Activated CD4-positive, alpha-beta T cell treated with anti-CD3 and anti-CD28 coated beads for 24 hours (primary cell): ENCODE measurements at places on chromosomes 4 and X.

- DNase-seq = no peak
Measured at GRCh38 chr4:150619042-150619441, 37.1 kb downstream of the MAB21L2 start.

DNA sequence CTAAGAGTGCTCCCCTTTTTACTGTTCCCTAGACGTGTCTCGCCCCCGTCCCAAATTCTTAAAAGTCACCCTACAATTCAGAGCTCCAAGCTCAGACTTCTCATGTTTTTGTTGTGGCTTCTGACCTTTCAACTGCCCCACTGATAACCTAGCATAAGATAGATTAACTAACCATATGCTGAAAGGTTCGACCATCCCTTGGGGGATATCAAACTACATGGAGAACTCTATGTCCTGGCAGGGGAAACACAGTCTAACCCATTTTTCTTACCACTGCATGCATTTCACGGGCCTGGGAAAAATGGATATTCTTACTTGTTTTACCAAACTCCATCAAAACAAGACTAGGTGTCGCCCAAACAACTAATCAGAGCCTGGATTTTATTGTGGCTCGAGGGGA is 236.4 kb upstream of the MID1 start:
- DNase-seq = no peak

GRCh38 chr4:159105761-159106243 is 2.9 kb downstream of the RAPGEF2 start:
- no peak for DNase-seq

DNA sequence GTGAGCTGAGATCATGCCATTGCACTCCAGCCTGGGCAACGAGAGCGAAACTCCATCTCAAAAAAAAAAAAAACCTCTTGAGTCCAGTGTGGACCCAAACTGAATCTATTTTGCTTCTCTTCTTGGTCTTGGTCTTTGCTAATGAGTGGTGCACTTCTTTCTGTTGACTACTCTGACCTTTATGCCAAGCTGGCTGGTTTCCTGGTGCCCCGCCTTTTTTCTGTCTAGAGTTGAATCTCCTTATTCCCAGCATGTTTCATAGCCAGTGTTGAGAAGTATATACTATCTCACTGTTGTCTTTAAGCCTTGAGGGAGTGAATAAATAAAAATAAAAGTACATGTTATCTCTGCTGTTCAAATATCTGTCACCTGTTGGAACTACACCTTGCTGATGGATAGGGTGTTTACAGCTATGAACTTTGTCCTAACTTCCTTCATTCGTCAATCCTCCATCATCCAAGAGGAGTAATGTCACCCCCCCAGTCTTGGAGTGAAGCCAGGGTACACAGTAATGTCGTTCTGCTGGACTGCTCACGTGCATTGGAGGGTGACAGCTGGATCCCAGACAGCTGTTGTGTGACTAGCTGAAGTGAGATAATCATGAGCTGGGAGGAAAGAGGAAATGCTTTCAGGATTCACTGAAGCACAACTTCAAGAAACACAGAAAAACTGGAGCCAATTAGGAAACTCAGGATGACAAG is 99.3 kb upstream of the PRKG2 start:
- no peak for DNase-seq

DNA sequence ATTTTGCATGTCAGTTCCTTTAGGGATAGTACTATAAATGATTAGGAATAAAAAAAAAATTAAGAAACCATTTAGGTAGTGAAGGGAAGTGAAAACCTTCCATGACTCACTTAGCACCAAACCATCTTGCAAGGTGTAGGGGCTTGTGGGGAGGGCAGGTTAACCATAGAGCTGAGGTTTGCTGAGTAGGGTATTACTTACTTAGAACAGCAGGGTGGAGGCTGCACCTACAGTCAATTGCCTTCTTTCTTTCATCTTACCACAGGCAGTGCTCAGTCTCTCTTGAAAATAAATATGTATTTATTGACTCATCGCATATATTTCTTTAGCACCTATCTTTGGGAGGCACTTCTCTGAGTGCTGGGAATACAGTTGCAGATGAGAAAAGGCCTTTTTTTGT is 104.9 kb upstream of the GIMD1 start:
- DNase-seq = no peak

DNA sequence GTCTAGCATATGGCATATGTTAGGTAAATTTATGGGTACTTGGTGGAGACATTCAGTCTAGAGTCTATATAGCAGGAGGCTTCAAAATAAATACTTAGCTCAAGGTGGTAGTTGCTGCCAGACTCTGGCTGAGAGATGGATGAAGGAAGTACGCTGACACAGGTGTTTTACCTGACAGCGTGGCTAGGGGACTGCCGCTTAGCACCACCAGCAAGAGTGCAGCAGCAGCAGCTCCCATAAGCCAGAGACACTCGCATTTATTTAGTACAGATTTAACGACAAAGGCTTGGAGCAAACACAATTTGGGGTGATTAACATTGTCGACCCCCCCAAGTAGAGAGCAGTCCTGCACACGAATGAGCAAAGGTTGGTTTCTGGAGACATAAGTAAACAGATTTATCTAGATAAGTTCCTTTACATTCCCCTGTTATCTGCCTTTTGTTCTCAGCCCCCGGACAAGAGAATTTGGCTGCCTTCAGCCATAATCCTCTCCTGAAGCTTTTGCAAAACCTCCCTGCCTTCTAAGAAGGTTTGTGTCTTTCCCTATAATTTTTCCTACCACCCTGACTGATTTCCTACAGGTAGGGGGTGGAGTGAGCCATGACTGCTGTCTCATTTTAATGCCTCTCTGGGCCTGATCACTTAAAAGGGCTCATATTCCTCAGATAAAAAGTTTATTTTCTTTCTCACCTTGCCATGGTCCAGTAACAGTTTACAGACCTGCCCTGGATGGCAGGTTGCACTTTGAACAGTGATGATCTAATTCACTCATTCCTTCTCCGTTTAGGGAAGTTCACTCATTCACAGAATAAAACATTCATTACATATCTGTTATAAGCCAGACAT is 64.6 kb downstream of the RHOH start:
- no peak for DNase-seq

DNA sequence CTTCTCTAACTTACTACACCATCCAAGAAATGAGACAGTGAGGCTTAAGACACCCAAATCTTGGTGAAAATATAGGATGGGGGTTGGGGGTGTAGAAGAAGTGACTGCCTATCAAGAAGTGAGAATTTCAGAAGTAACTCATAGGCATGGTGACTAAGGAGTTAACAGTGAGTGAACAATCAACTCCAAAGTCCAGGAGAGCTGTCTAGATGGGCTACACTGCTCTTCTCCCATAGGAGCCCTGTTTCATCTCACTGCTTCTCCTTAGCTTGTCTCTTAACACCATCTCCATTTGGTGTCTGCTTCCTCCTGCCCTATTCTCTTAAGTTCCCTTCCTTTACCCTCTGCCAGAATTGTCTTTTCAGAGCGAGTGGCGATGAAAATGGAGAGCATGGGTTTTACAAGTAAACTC is 22.7 kb downstream of the FABP2 start:
- DNase-seq = no peak

DNA sequence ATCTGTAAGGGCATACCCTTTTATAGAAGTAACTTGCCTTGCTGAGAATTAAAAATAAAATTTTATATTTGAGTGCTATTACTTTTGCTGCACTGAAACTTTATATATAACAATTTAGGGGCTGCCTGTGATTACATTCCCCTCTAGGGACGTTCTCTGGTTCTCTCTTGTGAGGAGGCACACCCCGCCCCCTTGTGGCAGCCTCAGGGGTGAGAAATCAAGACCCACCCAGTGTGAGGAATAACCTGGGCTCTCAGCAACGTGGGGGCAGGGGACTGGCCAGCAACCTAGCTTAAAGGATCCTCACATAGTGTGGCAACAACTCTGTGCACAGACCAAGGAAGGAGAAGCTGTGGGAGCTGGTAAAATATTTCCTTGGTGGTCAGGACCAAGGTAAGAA is 43.7 kb downstream of the MAGEA9 start:
- DNase-seq = peak; percentile 30

DNA sequence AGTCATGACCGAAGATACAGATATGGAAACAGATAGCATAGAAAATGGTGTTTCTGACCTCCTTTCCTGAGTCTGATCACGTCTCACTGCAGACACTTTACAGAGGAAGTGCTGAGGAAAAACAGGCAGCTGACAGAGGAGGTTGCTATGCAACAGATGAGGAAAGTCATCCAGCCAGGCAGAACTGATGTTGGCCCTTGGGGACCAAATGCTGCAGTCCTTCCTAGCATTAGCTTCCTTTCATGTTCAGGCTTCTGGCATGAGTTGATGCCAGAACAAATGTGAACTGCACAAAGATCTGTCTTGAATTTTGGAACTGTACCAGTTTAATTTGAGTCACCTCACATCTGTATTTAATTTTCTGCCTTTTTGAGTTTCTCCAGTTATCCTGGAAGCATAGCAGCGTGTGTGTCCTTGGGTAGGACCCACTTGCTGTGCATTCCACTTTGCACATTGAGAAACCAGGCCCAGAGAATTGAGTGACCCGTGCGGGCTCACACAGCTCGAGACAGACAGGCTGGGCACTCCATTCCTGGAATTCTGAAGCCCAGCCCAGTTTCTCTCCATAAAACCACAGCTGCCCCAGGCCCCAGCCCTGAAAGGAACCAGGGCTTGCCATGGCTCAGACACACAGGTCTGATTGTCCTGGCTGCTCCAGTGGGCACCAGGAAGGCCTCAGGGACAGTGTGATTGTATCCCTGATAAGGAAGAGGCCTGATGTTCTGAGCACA is 1.4 kb upstream of the MAGED1 start:
- DNase-seq = no peak

DNA sequence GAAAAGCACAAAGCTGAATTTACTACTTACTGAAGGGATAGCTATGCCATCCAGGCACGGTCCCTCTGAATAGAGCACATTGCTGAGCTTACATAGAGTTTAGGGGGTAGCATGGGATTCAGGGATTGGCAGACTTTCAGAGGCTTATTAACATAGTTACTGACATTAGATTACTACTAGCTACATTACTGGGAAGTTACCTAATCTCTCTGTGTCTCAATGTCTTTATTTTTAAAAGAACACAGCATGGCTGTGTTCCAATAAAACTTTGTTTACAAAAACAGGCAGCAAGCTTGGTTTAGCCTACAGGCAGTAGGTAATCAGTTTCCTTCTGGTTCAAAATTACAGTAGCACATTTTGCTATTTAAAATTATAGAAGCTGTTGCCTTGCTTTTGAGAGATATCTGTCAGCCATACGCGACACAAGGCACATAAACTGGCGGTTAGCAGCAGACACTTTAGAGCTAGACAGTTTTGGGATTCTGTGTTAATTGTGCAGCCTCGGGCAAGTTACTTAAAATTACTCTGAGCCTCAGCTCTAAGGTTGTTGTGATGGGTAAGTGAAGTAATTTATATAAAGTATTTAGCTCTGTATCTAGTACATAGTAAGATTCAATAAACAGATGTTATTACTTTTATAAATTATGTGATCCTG is 6.9 kb downstream of the KLHL8 start:
- DNase-seq = no peak

DNA sequence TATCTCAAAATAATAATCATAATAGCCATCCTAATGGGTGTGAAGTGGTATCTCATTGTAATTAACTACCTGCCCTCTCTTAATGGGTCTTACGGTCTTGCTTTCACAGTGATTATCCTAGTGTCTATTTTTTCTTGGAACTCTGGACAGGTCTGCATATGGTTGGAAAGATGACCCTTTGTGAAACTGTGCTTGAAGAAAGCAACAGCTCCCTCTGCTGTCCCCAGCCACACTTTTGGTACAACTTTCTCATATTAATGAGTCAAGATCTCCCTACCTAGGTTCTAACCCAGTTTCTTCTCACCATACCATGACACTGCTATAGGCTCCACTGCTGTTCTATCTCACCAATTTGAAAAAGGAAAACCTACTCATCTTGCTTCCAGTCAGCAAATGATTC is 2.4 kb downstream of the TFDP3 start:
- DNase-seq = no peak

DNA sequence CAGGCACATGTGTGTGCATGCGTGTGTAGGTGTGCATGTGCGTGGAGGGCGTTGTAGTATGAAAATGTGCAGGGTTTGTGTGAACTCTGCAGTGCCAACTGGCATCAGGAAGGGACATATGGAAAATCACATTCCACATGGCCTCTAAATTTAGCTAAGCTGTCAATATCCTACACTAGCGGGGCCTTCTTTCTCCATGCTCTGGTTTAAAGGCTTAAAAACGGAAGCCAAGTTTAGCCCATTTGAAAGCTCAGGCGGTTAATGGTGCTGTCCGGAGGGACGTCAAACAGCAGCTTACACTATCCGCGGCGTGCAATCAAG is 144.1 kb upstream of the NOCT start:
- DNase-seq = no peak

DNA sequence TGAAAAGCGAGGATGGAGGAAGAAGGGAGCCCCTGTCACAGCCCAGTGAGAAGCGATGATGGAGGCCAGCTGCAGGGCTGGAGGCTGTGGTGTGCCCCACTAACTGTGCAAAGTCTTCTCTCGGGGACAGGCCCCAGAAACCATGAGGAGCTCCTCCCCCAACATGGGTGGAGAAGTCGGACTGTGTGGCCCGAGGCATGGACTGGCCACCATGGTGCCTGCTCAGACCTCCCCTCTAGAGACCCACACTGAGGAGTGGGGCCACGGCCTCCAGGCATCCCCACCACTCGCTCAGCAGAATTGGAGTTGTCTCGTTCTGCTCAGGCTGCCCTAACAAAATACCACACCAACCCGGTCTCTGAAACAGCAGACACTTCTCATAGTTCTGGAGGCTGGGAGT is 12.2 kb upstream of the PDE6B start:
- DNase-seq = no peak

DNA sequence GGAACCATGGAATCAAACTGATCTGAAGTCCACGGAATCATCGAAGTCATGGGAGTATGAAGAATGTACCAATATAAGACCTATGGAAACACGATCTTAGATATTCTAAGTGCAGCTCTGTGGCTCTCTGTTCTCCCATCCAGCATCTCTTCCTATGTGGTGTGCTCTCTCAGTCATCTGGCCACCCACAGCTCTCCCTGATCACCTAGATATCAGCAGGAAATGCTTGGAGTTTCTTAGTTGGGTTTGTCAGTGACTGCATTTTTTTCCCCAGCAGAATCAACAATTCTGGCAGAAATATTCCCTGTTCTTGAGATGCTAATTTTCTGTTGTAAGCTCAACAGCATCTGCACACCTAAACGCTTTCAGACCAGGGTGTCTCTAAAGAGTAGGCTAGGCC is 94.1 kb downstream of the GC start:
- DNase-seq = no peak

DNA sequence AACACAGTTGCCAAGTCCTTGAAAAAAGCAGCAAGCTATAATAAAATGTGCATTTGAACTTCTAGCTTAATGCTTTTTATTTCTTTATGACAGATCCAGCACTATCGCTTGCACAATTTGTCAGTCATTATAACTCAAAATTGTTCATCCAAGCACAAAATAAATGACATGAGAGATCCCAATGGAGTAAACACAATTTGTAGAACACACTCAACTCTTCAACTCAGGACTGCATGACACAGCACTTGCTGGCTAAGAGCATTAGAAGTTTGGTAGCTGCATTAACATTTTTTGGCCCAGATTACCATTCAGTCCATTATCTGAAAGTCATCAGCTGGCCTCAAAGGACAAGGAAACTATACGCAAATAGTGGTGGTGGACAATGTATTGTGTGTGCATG is 530.1 kb downstream of the INPP4B start:
- no peak for DNase-seq
